ENCODE measurements at places on chromosomes 6 and 20. TPM values are rescaled to one million over a fixed set of nuclear protein-coding genes. Genes with fewer than 3 reads are reported as not detected.

- H3K4me3 ChIP-seq = no peak overlapping the region
- no peak overlapping the region for H3K27ac ChIP-seq
- no peak for DNase-seq
Measured at GRCh38 chr20:1072258-1072657, 46.1 kb upstream of the PSMF1 start.

DNA sequence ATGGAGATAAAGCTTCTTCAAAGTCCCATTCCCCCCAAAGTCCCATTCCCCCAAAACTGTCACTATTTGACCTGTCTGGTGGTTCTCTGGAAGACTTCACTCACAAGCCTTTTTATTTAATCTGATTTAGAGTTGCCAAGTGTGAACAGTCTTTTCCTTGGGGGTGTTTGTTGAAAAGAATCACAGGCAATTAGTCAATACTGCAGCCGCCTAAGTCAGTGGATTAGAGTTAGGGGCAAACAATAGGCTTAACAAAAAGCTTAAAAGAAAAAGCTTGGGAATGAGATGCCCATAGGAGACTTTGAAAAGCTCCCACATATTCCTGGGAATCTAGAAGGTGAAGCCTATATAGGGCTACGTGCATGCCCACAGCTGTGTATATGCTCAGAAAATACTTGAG is 8.0 kb upstream of the RIPOR2 start:
- H3K27ac ChIP-seq = no peak overlapping the region
- H3K27me3 ChIP-seq = no peaks in the 10 kb centered on the region
- DNase-seq = no peak
- no peaks in the 10 kb centered on the region for H3K4me1 ChIP-seq
- no peak overlapping the region for H3K4me3 ChIP-seq

DNA sequence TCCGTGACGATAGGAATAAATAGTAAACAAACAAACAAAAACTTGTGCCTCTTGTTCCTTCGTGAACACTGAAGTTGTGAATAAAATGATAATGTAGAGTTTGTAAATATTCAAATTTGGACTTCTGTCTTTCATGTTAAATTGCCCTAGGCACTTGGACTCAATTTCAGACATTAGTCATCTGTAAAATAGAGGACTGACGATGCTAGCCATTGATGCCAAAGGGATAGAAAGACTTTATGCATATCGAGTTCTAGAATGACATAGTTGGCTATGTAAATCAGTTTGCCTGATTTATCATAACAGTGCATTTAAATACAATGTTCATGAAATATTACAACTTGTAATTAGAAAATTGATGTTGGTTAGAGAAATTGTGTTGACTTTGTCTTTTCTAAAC is 45.9 kb upstream of the FLRT3 start:
- H3K4me1 ChIP-seq = no peaks in the 10 kb centered on the region
- DNase-seq = no peak
- no peaks in the 10 kb centered on the region for H3K36me3 ChIP-seq
- H3K4me3 ChIP-seq = no peak overlapping the region
- no peaks in the 10 kb centered on the region for H3K27me3 ChIP-seq

- no peak overlapping the region for H3K4me3 ChIP-seq
- H3K27ac ChIP-seq = peak overlapping the region; percentile 59
- H3K27me3 ChIP-seq = no peaks in the 10 kb centered on the region
- H3K36me3 ChIP-seq = no peaks in the 10 kb centered on the region
- DNase-seq = peak; percentile 96
- H3K4me1 ChIP-seq = no peaks in the 10 kb centered on the region
Measured at GRCh38 chr6:127192911-127193541, 73.6 kb upstream of the RNF146 start.

- H3K4me1 ChIP-seq = peaks cover 44% of the 10 kb centered on the region
- DNase-seq = no peak
- H3K4me3 ChIP-seq = no peak overlapping the region
- H3K36me3 ChIP-seq = peaks cover 72% of the 10 kb centered on the region
Measured at GRCh38 chr20:57403216-57403615, 12.0 kb downstream of the RBM38 start.

RIPOR3 gene
- 5.0 TPM for total RNA-seq

- H3K27me3 ChIP-seq = peaks cover 57% of the 10 kb centered on the region
Measured at GRCh38 chr6:41430875-41431274, 95.5 kb downstream of the NCR2 start.

- H3K27ac ChIP-seq = no peak overlapping the region
- no peak for DNase-seq
- peaks cover 9% of the 10 kb centered on the region for H3K27me3 ChIP-seq
- no peaks in the 10 kb centered on the region for H3K4me1 ChIP-seq
- no peak overlapping the region for H3K4me3 ChIP-seq
Measured at GRCh38 chr6:39279539-39279938, 34.7 kb downstream of the KCNK17 start.

HS3ST5 gene
- 0.58 TPM for total RNA-seq

- H3K27ac ChIP-seq = no peak overlapping the region
- H3K4me1 ChIP-seq = no peaks in the 10 kb centered on the region
- H3K27me3 ChIP-seq = no peaks in the 10 kb centered on the region
- DNase-seq = peak; percentile 54
Measured at GRCh38 chr6:132190815-132191175, 210.5 kb downstream of the MOXD1 start.

CASS4 gene
- 5.5 TPM for total RNA-seq

TMEM244 gene
- 0.22 TPM for total RNA-seq

GRCh38 chr6:158290040-158290439 is 22.2 kb upstream of the TULP4 start:
- H3K36me3 ChIP-seq = peaks cover 2% of the 10 kb centered on the region
- no peaks in the 10 kb centered on the region for H3K27me3 ChIP-seq
- H3K4me1 ChIP-seq = peaks cover 5% of the 10 kb centered on the region
- no peak overlapping the region for H3K27ac ChIP-seq
- no peak for DNase-seq

MYBL2 gene
- 6.4 TPM for total RNA-seq

DNA sequence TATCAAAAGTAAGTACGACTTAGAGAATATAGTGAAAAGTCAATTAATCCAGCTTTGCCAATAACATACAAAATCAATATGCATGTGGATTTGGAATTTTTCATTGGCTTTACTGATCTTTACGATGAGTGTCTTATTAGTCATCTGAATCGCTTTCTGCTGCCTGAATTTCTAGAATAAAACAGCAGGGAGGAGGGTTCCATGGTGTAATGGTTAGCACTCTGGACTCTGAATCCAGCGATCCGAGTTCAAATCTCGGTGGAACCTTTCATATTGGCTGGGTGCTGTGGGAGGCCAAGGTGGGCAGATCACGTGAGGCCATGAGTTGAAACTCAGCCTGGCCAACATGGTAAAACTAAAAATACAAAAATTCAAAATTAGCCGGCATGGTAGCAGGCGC is 448.8 kb downstream of the RNF144B start:
- no peak overlapping the region for H3K4me3 ChIP-seq
- no peaks in the 10 kb centered on the region for H3K27me3 ChIP-seq
- H3K27ac ChIP-seq = no peak overlapping the region
- H3K36me3 ChIP-seq = no peaks in the 10 kb centered on the region
- no peaks in the 10 kb centered on the region for H3K4me1 ChIP-seq

DNA sequence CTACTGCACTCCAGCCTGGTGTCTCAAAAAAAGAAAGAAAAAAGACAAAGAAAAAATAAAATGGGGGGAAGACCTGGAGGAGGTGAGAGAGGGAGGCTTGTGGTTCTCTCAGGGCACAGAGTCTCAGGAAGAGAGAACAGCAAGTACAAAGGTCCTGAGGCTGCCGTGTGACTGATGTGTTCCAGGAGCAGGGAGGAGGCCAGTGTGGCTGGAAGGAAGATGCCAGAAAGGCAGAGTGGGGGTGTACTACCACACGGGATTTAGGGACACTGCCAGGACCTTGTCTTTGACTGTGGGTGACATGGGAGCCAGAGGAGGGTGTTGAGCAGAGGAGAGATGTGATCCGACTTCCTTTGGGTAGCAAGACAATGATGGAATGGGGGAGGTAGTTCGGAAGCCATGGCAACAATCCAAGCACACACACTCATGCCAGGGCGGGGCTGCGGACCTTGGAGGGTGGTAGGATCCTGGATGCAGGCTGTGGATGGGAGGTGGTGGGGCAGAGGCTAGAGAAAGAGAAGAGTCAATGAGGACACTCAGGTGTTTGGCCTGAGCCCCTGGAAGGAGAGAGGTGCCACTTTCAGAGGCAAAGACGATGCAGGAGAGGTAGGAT is 136.4 kb upstream of the PTPN1 start:
- DNase-seq = no peak
- H3K4me1 ChIP-seq = peaks cover 26% of the 10 kb centered on the region
- no peak overlapping the region for H3K4me3 ChIP-seq
- H3K27ac ChIP-seq = no peak overlapping the region
- H3K36me3 ChIP-seq = no peaks in the 10 kb centered on the region
- H3K27me3 ChIP-seq = no peaks in the 10 kb centered on the region

ZBTB46 gene
- 20.7 TPM for total RNA-seq

DNA sequence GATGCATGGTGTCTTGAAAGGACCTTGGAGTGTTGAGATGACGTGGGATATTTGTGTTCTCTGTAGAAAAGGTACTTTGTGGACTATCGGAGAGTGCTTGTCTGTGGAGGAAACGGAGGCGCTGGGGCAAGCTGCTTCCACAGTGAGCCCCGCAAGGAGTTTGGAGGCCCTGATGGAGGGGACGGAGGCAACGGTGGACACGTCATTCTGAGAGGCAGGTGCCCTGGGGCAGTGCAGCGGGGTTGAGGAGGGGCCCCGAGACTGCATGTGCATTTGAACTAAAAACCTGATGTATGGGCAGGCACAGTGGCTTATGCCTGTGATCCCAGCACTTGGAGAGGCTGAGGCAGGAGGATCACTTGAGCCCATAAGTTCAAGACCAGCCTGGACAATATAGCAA is 12.9 kb downstream of the MTG2 start:
- no peaks in the 10 kb centered on the region for H3K27me3 ChIP-seq
- H3K4me1 ChIP-seq = no peaks in the 10 kb centered on the region
- H3K36me3 ChIP-seq = peaks cover 42% of the 10 kb centered on the region
- H3K4me3 ChIP-seq = no peak overlapping the region
- no peak overlapping the region for H3K27ac ChIP-seq

DNA sequence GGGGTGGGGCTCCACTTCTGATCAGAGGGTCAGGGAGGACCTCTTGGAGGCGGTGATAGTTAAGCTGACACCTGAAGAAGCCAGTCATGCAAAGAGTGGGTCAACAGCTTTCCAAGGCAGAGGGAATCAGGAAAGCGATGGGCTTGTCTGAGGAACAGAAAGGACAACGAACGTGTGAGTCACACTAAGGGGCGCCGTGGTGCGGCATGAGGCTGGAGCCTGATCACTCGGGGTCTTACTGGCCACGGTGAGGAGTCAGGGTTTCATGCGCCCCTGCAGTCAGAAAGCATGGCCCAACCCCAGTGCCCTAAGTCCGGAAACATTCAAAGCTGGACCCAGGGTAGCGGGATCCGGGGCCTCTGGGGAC is 50.6 kb upstream of the SLC32A1 start:
- DNase-seq = peak; percentile 21
- peaks cover 14% of the 10 kb centered on the region for H3K4me1 ChIP-seq
- H3K4me3 ChIP-seq = peak overlapping the region; percentile 52
- H3K36me3 ChIP-seq = no peaks in the 10 kb centered on the region
- H3K27me3 ChIP-seq = peaks cover 27% of the 10 kb centered on the region
- H3K27ac ChIP-seq = no peak overlapping the region

GRCh38 chr6:138007014-138007472 is 100.2 kb downstream of the PERP start:
- no peak overlapping the region for H3K27ac ChIP-seq
- DNase-seq = no peak
- H3K27me3 ChIP-seq = no peaks in the 10 kb centered on the region
- H3K36me3 ChIP-seq = no peaks in the 10 kb centered on the region

COL21A1 gene
- total RNA-seq = 101 TPM

ZKSCAN4 gene
- total RNA-seq = 7.0 TPM

DNA sequence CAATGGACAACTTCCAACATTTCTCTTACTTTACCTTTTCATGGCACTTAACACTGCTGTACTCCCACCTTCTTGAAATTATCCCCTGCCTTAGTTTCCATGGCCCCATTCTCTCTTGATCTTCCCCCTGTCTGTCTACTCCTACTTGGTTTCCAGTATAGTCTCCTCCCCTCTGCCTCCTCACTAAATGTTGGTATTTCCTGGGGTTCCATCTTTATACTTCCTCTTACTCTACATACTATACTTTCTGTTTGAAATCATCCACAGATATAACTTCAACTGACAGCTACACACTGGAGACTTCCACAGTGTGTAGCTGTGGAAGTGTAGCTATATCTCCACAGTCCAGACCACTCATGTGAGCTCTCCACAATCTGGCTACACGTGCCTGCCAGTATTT is 13.5 kb downstream of the ZHX3 start:
- DNase-seq = no peak
- H3K4me1 ChIP-seq = no peaks in the 10 kb centered on the region
- H3K27ac ChIP-seq = no peak overlapping the region
- H3K4me3 ChIP-seq = no peak overlapping the region
- H3K27me3 ChIP-seq = no peaks in the 10 kb centered on the region

C20orf141 gene
- not detected for total RNA-seq

Data from muscle of leg (tissue), 16 donors.